Smooth muscle cell of the coronary artery (primary cell): ENCODE measurements at places on chromosomes 16 and 17. TPM values are rescaled to one million over a fixed set of nuclear protein-coding genes. Genes with fewer than 3 reads are reported as not detected.

The NPIPB9 gene
- total RNA-seq, result 0.35 and 0.90 TPM in 2 replicates

The ENPP7 gene
- not detected in 2 replicates for total RNA-seq

The PARD6A gene
- total RNA-seq, result 0.60 and 1.1 TPM in 2 replicates

The NR1D1 gene
- 0.90 and 0.94 TPM in 2 replicates for total RNA-seq

The GPR179 gene
- total RNA-seq, result not detected in 2 replicates

The C1QL1 gene
- 0.08 and 0.23 TPM in 2 replicates for total RNA-seq

The ZDHHC1 gene
- 2.8 and 4.3 TPM in 2 replicates for total RNA-seq

The ZSCAN10 gene
- not detected in 2 replicates for total RNA-seq

The DLX4 gene
- not detected in 2 replicates for total RNA-seq

The RAB26 gene
- 1.3 and 1.5 TPM in 2 replicates for total RNA-seq

The GRAP gene
- total RNA-seq, result 0.08 TPM in 1 of 2 replicates, not detected in the other

The ALOX12B gene
- total RNA-seq, result not detected in 2 replicates

The TP53TG3C gene
- total RNA-seq, result not detected in 2 replicates

The KRTAP17-1 gene
- not detected in 2 replicates for total RNA-seq

The PYDC1 gene
- total RNA-seq, result not detected in 2 replicates

The RNF222 gene
- total RNA-seq, result not detected in 2 replicates

The LITAFD gene
- not detected in 2 replicates for total RNA-seq

The PYY gene
- total RNA-seq, result not detected in 2 replicates

The ODAD4 gene
- total RNA-seq, result 0.35 and 0.90 TPM in 2 replicates

The PPM1E gene
- 0.08 TPM in 1 of 2 replicates, not detected in the other for total RNA-seq

The PRKAR1A gene
- 200 and 635 TPM in 2 replicates for total RNA-seq

The TLCD1 gene
- 4.4 and 5.3 TPM in 2 replicates for total RNA-seq

The IKZF3 gene
- not detected in 2 replicates for total RNA-seq

The KRTAP4-4 gene
- not detected in 2 replicates for total RNA-seq

The KRT14 gene
- 0.23 TPM in 1 of 2 replicates, not detected in the other for total RNA-seq
